NCI-H524 (cell line): ENCODE measurements at places on chromosomes 12 and 14.

DNA sequence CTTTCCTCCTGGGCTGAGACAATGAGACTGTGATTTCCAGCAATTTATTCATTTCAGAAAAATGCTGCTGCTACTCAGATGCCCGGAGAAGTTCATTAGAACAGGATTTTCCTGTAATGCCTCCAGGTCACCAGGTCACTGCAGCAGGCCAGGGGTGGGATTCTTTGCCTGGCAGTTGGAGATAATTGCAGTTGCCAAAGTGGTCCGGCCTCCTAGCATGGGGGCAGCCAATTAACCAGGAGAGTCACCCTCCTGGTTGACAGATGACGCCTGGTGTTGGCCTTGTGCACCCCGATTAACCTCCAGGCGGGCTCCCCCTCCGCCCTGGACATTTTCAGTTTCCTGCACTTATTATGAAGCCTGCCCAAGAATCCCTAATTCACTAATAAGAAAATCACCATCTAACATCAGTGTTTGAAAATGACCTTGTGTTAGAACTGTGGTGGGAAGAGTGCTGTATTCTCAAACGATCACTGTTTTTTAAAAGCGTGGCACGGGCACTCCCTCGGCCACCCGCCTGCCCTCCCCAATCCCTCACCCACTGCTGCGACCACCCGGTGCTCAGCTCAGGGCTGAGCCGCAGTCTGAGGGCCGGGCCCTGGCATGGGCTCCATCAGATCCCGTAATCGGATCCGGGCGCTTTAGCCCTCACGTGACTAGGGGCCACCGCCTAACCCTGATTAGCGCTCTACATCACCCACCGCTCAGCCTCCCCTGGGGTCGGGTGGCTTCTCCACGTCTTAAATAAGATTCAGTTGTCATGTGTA is 12.9 kb downstream of the RIMBP2 start:
- peak; percentile 43 for DNase-seq

DNA sequence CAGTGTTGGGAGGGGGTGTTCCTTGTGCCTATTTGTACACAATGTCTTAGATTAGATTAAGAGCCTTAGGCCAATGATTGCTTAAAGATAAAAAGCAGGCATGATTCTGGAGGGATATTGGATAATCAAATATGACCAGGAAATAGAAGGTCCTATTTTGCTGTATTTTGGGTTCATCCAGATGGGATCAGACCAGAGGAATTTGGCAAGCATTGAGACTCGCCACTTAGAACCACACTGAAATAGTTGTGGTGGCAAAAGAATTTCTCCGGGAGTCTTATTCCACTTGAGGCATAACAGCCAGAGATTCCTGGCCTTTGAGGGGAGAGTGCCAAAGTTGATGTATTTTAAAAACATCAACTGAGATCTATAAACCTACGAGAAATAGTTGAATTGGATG is 327.2 kb downstream of the RAD51B start:
- no peak for DNase-seq

DNA sequence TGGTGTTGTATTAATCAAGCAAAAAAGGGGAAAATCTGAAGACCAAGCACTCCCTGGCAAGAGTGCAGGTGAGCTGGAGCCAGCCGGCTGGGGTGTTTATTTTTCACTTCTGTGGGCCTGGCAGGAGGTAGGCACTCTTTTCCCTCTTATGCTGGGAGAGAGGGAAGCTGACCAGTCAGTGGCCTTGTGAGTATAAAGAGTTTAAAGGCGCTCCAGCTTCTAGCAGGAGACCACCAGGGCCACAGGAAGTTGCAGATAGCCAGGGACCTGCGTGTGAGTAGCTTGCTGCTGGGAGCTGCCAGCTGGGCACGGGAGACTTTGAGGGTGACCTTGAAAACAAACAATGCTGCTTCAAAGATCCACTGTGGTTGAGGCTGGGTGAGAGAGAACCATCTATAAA is 217.4 kb upstream of the PWP1 start:
- DNase-seq: no peak

DNA sequence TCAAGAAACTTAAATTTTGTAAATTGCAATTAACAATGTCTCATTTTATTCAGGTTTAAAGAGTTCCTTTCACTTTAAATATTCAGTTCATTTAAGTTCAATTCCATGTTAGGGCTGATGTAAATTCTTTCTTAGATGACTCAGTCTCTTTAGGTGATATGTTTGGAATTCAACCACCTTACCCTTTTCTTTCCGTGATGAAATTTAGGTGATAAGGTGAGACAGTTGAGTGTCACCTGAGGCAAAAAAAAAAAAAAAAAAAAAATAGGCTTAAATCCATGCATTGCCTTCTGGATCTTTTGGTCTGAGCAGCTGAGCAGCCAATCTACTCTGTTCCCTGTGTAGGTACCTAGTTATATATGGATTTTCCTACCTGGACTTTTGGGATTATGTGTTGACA is 299.5 kb downstream of the DAD1 start:
- no peak for DNase-seq

- DNase-seq: no peak
These were observed 7.2 kb downstream of the TPCN1 start for GRCh38 chr12:113228394-113229028.

- DNase-seq: no peak
These were observed 11.4 kb downstream of the INF2 start for GRCh38 chr14:104700747-104701217.

GRCh38 chr14:100384819-100385813 is 62.0 kb downstream of the SLC25A47 start:
- peak; percentile 77 for DNase-seq

GRCh38 chr12:53097207-53097563 is 282 bp upstream of the IGFBP6 start:
- DNase-seq: peak; percentile 36

DNA sequence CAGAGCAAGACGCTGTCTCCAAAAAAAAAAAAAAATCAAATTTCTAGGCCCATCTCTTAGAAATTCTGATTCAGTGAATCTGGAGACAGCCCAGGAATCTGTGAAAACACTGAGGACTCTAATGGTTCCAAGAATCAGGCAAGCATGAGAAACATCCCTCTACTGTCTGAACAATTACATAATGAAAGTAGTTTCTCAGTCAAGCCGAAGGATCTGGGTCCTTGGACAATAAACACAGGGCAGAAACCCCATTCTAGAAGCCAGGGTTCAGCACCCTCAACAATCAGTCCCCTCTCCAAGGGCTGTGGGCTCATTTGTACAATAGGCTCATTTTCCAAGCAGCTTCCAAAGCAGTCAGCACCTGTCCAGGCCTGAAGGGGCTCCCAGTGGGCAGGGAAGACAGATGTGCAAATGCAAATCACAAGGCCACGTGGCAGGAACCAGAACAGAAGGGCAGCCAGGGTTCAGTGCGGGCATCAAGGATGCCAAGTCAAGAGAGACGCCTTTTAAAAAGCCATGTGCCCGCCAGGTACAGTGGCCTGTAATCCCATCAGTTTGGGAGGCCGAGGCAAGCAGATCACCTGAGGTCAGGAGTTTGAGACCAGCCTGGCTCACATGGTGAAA is 96.1 kb downstream of the KSR2 start:
- DNase-seq: peak; percentile 79

DNA sequence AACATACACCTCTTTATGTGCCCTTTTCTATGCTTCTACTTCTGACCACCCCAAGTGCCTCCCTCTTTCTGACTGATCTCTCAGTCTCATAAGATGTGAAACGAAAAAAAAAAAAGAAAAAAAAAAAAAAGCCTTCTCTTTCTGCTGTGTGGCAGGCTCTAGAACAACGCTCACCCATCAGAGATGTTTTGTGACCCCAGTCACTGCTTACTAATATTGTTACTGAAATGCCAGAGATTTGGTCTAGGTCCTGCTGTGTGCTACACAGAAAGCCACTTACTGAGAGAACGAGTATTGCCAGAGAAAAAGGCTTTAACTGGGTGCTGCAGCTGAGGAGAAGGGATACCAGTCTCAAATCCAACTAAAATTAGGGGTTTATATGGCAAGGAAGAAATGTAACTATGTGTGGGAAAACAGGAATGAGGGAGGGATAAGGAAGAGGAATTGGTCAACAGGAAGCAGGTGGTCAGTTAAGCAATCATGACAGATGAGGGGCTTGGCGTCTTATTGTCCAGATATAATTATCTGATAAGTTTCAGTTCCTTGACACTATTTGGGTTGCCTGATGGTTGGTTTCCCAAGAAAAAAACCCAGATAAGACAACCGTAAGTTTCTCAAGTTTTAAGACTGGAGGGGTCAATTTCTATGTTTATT is 149.0 kb downstream of the NAV3 start:
- DNase-seq: no peak

GRCh38 chr12:45402288-45402687 is 186.4 kb downstream of the ANO6 start:
- no peak for DNase-seq
